Umbilical cord (tissue), 2 donors: ENCODE measurements at places on chromosomes 4 and X.

- no peak for DNase-seq
Observed at GRCh38 chrX:15416133-15416993, 32.1 kb upstream of the VEGFD start.

DNA sequence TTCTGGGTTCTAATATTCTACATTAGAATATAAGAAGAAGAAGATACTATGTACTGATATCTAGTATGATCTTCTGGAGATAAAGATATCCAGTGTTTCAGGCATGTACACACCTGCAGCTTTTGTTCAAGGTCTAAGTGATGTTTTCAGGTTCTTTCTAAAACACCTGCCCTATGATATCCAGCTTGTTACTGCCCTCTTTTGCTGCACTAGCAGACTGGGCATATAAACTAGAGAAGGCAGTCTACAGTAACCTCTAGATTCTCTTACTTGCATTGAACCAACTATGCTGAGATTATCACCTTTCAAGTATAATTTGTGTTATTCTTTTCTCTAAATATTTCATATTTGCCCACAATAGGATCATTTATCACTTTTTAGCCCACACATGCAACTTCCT lies 1.9 kb upstream of the FRYL start:
- no peak for DNase-seq

DNA sequence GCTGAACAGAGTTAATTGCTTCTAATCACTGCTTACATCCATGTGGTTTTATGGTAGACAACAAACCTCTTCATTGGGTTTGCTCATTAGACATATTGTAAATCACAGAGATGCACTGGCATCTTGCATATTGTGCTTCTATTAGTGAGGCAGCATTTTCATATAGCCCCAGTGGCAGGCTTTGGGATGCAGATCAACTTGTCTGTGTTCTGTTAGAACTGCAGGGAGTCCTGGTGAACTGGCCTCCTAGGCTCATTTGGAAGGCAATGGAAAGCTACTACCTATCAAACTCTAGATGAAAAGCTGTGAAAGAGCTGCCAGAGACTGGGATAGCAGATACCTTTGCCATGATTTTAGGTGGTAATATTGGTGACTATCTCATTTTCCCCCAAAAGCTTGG lies 108.8 kb downstream of the NAA11 start:
- no peak for DNase-seq

DNA sequence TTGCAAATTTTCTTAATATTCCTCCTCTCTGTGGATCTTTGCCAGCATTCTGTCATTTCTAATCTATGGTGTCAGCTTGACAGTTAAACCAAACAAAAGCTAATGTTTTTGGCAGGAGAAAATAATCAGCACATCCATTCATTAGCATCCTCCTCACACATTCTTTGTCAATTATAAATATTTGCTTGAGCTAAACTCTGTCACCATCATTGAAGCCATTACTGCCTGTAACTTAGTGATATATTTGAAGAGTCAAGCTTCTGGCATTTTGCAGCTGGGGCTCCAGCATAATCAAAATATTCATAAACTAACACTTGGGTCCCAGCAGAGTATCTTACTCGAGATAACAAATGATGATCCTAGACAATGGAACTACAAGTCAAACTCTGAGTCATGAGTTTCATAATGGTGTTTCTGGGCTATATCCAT lies 126.1 kb downstream of the EIF4E start:
- DNase-seq, result no peak

- DNase-seq, result peak; percentile 3
Observed at GRCh38 chr4:176753049-176753448, 39.7 kb downstream of the VEGFC start.

GRCh38 chr4:71366766-71367165 lies 27.9 kb downstream of the SLC4A4 start:
- DNase-seq, result no peak

- peak; percentile 2 for DNase-seq
Observed at GRCh38 chr4:60805500-60806313, 394.4 kb upstream of the ADGRL3 start.

- no peak for DNase-seq
Observed at GRCh38 chr4:107800706-107801105, 24.0 kb upstream of the SGMS2 start.

- DNase-seq, result no peak
Observed at GRCh38 chrX:39157006-39157405, 355.7 kb downstream of the MID1IP1 start.

GRCh38 chr4:173345648-173346047 lies 11.5 kb upstream of the HMGB2 start:
- DNase-seq, result no peak

GRCh38 chrX:126551306-126551705 lies 1.3 kb downstream of the DCAF12L1 start:
- no peak for DNase-seq

DNA sequence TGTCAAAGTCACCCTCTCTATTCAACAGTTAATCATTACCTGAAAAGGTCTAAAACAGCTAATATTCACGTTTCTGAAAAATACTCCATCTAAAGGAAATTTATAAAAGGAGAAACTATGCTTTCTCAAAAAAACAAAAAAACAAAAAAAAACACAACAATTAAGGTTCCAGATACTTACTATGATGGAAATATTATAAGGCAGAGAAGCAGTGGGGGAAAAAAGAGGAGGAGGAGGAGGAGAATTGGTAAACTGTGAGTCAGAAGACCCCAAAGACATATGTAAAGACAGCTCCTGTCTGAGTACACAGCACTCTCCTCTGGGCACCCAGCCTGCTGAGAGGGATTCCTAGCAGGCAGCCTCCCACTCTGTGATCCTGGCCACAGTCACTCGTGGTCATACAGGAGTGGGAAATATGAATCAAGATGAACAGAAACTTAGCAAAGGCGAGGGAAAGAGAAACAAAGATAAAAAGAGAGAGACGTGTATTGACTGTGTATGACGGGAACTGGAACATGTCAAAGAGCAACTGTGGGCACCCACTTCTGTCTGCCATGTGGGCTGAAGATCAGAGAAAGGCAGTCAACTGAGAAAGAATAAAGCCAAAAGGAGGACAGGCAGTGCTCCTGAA lies 12.5 kb downstream of the KLHL15 start:
- DNase-seq, result no peak

- no peak for DNase-seq
Observed at GRCh38 chr4:158609116-158609515, 62.6 kb downstream of the C4orf46 start.

DNA sequence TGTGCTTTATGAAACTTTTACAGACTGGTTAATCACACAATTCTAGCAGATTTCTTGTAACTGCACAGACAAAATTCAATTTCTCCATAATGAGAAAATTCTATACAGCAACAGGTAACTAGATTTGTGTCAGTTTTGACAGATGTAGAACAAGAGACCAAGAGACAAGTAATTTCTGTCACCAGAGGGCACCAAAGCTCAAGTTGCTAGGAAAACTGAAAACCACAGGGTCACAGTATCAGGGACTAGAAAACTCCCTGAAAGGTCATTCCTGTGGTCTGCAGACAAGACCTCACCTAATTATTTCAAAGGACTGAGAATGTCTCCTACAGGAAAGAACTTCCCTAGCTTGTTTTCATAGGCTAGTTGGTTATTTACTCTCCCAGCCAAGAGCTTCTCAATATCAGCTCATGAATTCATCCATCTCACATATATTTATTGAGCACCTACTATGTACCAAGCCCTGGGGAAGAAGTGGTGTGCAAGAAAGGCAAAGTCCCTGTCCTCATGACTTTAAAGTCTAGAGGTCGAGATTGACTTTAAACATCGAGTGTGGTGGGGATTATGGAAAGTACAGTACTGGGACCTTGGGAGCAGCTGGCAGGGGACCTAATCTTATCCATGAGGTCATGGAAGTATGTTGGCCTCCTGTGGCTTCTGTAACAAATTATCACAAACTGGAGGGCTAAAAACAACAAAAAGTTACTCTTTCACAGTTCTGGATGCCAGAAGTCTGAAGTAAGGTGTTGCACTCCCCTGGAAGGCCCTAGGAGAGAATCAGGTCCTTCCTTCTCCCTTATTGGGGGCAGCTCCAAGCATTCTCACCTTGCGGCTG lies 47.8 kb upstream of the SETD7 start:
- peak; percentile 75 for DNase-seq

GRCh38 chrX:123081776-123082175 lies 102.3 kb upstream of the GRIA3 start:
- no peak for DNase-seq

DNA sequence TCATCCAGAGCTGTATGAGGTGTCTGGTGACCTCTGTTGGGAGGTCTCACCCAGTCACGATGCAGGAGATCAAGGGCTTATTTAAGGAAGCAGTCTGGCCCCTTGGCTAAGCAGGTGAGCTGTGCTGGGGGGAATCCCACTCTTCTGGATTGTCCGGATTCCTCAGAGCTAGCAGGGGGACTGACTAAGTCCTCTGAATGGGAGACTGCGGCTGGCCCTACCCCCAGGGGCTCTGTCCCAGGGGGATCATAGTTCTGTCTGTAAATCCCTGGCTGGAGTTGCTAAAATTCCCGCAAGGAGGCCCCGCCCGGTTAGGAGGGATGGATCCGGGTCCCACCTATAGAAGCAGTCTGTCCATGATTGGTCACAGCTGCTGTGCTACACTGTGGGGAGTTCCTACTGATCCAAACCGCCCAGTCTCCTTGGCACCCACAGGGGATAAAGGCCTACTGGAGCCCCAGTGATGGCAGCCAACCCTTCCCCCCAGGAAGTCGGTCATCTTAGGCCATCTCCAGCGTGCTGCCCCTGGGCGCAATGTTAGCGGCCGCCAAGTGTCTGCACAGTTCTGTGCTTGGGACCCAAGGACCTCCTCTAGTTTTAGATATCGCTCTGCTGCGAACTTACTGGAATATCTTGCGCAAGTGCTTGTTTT lies 118.2 kb upstream of the KLF8 start:
- DNase-seq, result peak; percentile 8

DNA sequence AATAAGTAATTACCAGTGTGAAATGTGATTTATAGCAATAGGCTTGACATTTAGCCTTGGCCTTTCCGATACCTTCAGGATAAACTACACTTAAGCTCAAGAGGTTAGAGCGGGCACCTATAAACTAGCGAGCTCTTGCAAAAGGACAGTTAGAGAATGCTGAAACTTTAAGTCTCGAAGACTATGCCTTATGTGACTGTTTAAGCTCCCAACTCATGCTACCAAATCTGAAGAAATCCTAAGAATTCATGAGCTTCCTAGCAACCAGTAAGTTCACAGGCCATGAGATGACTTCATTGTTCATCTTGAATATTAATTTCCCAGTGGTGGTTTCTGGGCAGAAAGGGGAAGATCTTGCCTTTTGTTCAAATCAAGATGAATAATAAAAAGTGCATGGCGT lies 4.7 kb downstream of the STOX2 start:
- DNase-seq, result peak; percentile 55

- DNase-seq, result peak; percentile 54
Observed at GRCh38 chrX:35046660-35047296, 104.2 kb downstream of the FAM47B start.

- DNase-seq, result no peak
Observed at GRCh38 chr4:121112530-121112929, 40.2 kb upstream of the NDNF start.

DNA sequence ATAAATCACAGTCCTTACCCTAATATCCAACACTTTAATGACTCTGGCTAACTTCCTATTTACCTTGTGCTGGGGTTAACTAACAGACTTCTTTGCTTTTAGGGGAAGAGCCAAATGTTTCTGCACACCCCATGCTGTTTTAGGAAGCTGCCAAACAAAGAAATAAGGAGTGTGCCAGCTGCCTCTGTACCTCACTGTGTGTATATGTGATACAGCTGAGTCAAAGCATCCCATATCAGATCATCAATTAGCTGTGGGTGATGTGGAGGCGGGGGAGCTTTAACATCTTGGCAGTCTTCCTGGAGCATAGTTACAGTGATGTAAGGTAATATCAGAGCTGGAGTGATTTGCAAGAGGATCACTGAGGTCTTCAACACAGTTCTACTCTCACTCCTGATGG lies 95.4 kb downstream of the COL25A1 start:
- peak; percentile 78 for DNase-seq

GRCh38 chr4:109406337-109406931 lies 27.2 kb upstream of the SEC24B start:
- peak; percentile 74 for DNase-seq

DNA sequence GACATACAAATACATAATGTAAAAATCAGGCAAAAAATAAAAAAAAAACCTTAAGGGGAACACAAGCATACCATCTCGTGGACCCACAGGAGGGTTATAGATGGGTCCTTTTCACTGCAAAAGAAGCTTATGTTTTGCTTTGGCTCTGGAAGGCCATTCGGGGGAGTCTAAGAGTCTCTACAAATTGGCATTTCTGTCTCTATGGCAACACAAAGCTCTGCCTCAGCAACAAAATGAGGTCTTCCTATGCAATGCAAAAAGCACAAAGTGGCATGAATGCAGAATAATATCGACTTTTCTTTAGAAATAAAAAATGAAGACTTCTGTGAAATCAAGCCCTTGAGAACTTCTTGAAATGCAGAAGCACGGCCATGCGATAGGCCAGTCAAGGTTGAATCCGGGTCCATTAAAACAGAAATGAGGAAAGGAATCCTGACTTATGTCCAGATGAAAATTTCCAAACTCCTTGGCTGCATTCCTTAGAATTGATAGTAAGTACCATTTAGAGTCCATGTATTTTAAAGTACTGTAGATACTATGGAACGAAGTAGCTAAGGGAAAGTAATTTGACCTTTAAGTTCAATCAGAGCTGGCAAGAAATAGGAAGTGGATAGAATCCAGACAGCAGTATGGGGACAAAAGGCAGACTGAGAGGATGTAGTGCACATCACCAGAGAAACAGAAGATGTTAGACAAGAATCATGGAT lies 63.7 kb upstream of the PDLIM3 start:
- DNase-seq, result peak; percentile 70

DNA sequence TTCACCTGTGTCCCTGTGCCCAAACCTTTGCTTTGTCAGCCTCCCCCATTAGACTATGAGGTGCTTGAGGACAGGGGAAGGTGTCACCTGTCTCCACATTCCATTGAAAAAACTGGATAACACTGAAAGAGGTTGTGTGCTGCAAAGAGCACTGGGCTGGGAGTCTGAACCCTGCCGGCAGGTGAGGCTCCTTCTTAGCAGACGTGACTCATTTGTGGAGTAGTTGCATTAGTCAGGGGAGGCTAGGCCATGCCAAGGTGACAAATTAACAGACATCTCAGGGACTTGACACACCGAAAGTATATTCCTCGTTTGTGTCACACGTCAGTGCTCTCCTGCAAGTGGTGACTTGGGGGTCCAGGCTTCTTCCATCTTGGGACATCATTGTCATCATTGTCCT lies 95.9 kb upstream of the STX18 start:
- DNase-seq, result no peak

- peak; percentile 96 for DNase-seq
Observed at GRCh38 chr4:53490161-53490956, 100.9 kb downstream of the LNX1 start.

DNA sequence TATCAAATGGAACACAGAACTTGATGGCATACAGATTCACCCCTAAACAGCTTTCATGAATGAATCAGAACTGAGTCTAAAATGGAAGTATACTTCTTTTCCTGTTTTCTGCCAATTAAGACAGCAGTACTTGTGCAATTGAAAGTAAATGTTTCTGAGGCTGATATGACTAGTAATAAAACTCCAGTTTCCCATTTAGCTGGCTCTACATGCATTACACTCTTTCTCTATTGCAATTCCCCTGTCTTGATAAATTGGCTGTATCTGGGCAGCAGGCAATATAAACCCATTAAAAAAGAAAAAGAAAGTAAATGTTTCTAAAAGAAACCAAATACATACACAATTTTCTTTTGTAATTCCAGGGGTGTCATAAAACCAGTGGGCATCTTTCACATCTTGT lies 4.6 kb downstream of the NOA1 start:
- no peak for DNase-seq
